ENCODE measurements at places on chromosomes 12 and 14.

DNA sequence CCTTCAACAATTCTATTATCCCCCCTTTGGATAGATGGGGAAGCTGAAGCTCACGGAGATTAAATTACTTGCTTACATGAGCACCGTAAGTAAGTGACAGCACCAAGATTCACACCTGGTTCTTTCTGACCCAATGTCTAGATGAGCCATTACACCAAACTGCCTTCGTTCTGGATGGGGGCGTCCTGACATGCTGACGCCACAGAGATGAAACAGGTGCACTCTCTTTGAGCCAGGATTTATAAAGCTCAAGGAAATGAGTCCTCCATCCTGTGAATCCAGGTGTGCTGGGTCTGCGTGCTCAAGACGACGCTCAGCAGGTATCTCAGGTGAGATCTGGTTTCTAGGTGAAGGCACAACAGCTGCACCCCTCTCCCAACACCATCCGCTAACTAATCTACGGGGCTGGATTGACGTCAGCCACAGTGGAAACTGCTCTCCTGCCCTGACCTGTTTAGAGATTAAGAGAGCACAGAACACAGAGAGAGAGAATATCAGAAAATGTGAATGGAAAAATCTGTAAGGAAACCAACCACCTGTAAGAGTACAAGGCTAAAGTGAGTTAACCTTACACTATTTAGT lies 61.6 kb downstream of the KSR2 start:
- DNase-seq: no peak

DNA sequence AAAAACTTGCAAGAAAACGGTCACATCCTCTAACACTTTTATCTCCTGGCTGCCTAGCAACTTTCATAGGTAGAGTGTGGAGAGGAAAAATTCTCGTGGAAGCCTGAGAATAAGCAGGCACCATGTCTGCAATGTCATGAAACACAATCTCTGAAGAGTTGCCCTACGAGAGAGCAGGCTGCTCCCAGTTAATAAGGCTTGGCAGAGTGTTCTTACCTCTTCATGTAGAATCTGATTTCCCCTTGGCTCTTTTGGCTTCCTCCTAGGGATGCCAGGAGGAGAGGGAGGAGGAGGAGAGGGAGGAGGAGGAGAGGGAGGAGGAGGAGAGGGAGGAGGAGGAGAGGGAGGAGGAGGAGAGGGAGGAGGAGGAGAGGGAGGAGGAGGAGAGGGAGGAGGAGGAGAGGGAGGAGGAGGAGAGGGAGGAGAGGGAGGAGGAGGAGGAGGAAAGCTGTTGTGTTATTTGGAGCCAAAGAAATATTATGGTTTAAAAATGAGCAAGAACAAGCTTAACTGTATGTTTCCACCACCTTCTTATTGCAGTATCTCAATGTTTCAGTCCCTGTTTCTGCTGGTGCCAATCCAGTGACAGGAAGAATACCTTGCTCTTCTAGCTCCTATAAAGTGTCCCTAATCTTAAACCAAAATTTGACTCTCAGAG lies 52.9 kb downstream of the EGLN3 start:
- DNase-seq: no peak

DNA sequence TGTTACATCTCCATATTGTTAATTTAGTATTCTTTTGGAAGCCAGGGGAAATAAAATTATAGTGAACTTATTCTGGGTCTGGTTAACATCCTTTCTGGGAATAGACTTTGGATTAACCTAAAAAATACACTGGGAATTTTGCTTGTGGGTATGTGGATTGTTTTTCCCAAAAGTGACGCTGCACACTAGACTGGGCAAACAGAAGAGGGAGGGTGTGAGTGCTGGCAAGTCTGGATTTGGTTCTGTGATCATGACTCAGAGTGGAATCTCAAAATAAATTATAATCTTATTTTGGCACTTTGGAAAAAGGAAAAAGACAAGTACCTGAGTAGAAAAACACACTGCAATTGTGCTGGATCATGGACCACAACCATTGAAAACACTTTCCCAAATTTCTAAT lies 15.2 kb upstream of the LUM start:
- no peak for DNase-seq

GRCh38 chr12:108853981-108854446 lies 3.4 kb downstream of the SSH1 start:
- DNase-seq: peak; percentile 57

GRCh38 chr12:96886998-96887677 lies 19.9 kb upstream of the NEDD1 start:
- no peak for DNase-seq

GRCh38 chr12:15118955-15119354 lies 102.3 kb downstream of the RERG start:
- no peak for DNase-seq

DNA sequence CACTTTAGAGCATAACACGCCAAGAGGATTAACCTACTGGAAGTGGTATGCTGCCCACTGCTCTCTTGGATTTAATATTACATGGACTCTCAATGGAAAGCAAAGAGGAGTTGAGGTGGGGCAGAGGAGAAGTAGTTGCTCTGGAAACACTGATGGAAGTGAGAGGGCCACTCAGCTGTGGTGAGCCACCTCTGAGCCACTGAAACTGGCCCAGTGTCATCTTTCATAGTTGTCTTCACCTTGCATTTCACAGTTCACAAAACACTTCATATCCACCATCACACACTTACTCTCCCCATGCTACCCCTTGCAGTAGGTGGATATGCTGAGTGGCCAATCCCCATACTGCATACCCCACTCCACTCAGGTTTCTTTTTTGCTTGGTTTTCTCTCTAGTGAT lies 12.2 kb upstream of the PCED1B start:
- no peak for DNase-seq

- DNase-seq: peak; percentile 91
Measured at GRCh38 chr14:81062816-81063215, 107.4 kb downstream of the TSHR start.

DNA sequence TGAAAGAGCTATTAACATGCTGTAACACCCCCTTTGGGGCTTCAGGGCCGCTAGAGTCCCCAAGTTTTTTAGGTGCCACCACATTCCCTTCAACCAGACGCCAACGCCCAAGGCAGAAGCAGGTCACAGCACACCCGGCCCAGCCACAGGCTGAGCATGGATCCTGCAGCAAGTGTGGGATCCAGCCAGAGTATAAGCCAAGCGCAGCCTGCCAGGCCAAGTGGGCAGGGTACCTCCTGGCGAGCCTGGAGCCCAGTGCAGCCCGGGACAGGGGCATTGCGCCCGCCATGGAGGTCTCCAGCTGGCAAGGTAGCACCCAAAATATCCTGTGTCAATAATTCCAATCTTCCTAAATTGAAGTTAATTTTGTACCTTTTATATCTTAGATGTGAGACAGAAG lies 55.5 kb downstream of the EML5 start:
- no peak for DNase-seq

- DNase-seq: peak; percentile 53
Measured at GRCh38 chr14:92513966-92514843, 624 bp downstream of the RIN3 start.

GRCh38 chr12:56338308-56339157 lies at the start of gene IL23A:
IL23A (plus strand) TSS chr12:56338884; CDS start chr12:56339045, 161 bp downstream.
- DNase-seq: no peak

DNA sequence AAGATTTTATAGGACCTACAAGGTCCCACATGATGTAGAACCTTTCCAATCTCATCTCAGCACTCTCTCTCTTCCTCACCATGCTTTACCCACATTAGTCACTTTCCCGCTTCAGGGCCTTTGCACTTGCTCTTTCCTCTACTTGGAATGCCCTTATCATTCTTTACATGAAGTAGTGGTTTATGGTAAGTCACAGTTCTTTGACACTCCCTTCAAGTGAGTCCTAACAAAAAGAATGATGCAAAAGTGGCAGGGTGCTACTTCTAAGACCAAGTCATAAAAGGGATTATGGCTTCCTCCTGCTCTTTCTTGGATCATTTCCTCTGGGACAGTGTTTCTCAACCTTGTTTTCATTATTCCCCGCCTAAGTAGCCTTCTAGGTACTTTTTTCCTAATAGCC lies 13.1 kb downstream of the TMBIM4 start:
- DNase-seq: peak; percentile 45

DNA sequence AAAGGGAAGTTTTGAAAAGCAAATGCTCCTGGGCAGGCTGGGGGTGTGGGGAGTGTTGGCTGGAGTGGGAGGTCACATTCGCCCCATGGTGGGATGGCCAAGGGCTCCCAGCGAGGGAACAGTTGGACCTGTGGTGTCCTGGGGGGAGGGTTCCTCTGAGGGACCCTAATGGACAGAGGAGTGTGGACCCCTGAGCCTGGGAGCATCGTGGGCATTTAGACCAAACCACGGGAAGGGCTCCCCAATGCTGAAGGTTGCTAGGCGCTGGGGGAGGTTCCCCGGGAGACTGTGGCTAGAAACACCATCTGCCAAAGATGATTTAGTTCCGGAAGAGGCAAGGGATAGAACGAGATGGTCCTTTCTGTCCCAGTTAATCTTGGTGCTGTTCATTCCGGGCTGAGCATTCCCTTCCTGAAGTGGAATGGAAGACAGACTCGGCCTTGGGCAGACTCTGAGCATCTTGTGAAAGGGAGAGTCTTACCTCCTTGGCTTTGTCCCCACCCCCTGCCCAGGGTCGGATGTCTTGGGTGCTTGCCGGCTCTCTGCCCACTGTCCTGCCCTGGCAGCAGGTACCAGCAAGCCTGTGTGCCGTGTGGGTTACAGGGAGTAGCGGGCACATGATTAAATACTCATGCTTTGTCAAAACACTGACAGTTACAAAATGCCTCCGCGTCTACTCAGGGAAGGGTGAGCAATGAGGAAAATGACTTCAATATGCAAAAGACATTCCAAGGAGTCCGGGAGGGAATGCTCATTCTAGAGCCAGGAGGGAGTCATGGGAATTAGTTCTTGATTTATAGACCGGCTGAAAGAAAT lies 215.9 kb downstream of the CACNA1C start:
- no peak for DNase-seq

GRCh38 chr14:31300296-31300695 lies 92.7 kb upstream of the HECTD1 start:
- no peak for DNase-seq

- DNase-seq: peak; percentile 9
Measured at GRCh38 chr14:46480817-46481216, 170.8 kb downstream of the RPL10L start.

DNA sequence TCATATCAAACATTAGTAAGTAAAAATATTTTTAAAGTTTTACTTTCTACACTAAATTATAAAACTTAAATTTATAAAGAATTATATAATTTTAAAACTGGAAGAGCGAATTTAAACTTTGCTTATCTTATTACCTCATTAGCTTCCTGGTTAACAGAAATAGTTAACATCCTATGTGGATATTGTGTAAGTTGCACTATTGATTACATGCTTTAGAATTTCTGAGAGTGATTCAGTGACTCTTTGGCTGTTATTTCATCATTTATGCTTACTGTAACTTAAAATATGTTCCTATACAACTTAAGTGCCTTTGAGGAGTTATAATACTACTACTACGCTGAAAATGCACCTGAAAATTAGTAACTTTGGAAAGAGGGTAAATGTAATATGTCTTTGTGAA lies 101.4 kb downstream of the FOXA1 start:
- no peak for DNase-seq

- DNase-seq: no peak
Measured at GRCh38 chr12:64810831-64811230, 13.6 kb upstream of the TBC1D30 start.

DNA sequence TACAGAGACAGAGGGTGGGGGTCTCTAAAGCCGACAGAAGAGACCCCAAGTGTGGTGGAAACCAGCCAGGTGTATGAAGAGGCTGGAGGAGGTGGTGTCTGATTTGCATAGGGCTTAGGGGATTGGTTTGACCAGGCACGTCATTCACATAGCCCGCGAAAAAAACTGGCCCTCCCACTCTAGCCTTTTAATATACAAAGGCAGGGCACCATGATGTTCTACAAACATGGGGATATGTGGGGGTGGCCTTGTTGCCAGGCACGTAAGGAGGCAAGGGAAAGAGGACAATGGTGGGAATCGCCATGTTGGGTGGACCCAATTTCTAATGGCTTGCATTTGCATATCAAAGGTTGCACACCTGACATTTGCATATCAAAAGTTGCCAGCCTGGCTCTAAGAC lies 13.2 kb downstream of the LALBA start:
- DNase-seq: no peak

- no peak for DNase-seq
Measured at GRCh38 chr12:112711026-112711425, 80.5 kb upstream of the RPH3A start.

- no peak for DNase-seq
Measured at GRCh38 chr12:54053003-54053750, 458 bp upstream of the HOXC4 start.

GRCh38 chr12:65546528-65546927 lies 268.0 kb downstream of the MSRB3 start:
- no peak for DNase-seq

DNA sequence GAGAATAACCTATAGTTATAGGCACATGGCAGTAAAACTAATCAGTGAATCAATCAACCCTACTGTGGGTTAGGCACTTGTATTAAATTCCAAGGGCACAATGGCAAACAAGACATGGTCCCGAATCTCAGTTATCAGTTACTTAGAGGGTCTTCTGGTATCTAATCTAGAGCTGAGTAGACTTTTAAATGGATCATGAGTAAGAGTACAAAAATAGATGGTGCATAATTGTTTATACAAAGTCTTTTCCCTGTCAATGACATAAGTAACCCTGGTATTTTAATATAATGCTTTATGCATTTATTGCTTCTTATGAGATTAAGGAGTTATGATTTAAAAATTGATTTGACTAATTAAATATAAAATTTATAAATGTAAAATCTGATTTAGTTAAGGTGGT lies 23.0 kb upstream of the KCNJ8 start:
- DNase-seq: no peak

Data from hematopoietic multipotent progenitor cell treated with erythropoietin and hydrocortisone succinate and interleukin-3 and kit ligand, for 6 days (in vitro differentiated cells).